ENCODE measurements at places on chromosomes 4 and X. TPM values are rescaled to one million over a fixed set of nuclear protein-coding genes. Genes with fewer than 3 reads are reported as not detected.

Gene CDX4
- total RNA-seq = not detected

Gene FRAS1
- total RNA-seq = 5.4 TPM

Gene HTR2C
- not detected for total RNA-seq

Gene SPANXA2
- not detected for total RNA-seq

Gene NDP
- total RNA-seq = 2.3 TPM

Gene ADH7
- not detected for total RNA-seq

Gene IL13RA1
- total RNA-seq = 37.4 TPM

Gene ARHGEF38
- under 0.01 TPM for total RNA-seq

Gene MXD4
- total RNA-seq = 57.5 TPM

Gene FREM3
- under 0.01 TPM for total RNA-seq

Gene KLKB1
- under 0.01 TPM for total RNA-seq

Gene JAKMIP1
- total RNA-seq = not detected
